ENCODE measurements at places on chromosomes 1 and 21. TPM values are rescaled to one million over a fixed set of nuclear protein-coding genes. Genes with fewer than 3 reads are reported as not detected.
A peak's percentile ranks its signal among the peaks of the same experiment; 100 is the strongest.

- DNase-seq: no peak
Observed at GRCh38 chr1:228013935-228014930, 7.4 kb downstream of the WNT3A start.

GRCh38 chr1:29648798-29649188, 412.5 kb downstream of the PTPRU start:
- no peak for DNase-seq

- DNase-seq: no peak
Observed at GRCh38 chr1:101756411-101756810, 240.3 kb downstream of the OLFM3 start.

DNA sequence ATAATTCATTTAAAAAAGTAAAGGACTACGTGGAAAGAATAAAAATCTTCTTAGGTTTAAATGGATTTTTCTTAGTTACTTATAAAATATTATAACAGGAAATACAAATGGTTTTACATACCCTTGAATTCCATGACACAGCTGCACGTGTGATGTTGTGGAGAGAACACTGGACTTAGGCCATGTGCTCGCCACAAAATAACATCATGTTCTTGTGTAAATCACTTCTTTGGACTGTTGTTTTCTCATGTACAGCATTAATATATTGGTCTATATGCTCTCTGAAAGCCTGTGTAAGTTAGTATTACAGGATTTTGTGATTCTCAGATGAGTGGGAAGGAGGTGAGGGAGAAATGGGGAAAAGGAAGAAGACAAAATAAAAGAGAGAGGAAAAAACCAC, 228.2 kb downstream of the DNM3 start:
- DNase-seq: no peak

DNA sequence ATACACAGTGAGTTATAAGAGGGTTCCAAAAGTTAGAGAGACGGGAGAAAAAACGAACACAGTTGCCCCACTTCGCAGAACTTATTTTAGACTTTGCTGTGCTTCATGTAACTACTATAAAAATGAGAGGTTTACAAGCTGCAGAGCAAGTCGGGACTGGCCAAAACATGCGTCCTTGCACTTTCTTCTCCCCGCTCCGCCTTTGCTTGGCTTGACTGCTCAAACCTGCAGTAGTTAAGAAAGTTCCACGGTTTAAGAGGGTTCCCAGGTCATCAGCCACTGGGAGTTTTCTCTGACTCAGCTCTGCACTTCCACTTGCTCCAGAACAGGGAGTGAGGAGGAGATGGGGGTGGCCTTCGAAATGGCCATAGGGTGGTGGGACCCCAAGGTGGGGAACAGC, 36.2 kb downstream of the CLIC6 start:
- DNase-seq: no peak

GRCh38 chr1:2563205-2563604, 7.0 kb downstream of the TNFRSF14 start:
- DNase-seq: no peak

DNA sequence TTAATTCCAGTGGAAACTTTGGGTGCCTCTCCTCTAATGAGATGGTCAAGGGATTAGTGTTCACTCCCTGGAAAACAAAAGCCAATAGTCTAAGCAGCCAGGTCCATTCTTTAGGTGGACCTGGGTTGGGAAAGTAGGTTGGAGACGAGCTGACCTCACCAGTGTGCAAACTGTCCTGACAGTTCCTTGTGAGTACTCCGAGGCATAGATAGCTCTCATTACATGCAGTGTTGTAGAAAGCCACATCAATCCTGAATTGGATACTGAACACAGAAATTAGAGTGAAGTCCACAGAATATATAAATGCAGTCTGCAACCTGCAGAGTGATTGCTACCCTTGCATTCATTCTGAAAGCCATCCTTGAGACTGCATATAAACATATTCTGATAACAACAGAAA, 675.1 kb upstream of the CXADR start:
- DNase-seq: no peak

- no peak for DNase-seq
Observed at GRCh38 chr1:45266151-45266801, 59.9 kb upstream of the ZSWIM5 start.

DNA sequence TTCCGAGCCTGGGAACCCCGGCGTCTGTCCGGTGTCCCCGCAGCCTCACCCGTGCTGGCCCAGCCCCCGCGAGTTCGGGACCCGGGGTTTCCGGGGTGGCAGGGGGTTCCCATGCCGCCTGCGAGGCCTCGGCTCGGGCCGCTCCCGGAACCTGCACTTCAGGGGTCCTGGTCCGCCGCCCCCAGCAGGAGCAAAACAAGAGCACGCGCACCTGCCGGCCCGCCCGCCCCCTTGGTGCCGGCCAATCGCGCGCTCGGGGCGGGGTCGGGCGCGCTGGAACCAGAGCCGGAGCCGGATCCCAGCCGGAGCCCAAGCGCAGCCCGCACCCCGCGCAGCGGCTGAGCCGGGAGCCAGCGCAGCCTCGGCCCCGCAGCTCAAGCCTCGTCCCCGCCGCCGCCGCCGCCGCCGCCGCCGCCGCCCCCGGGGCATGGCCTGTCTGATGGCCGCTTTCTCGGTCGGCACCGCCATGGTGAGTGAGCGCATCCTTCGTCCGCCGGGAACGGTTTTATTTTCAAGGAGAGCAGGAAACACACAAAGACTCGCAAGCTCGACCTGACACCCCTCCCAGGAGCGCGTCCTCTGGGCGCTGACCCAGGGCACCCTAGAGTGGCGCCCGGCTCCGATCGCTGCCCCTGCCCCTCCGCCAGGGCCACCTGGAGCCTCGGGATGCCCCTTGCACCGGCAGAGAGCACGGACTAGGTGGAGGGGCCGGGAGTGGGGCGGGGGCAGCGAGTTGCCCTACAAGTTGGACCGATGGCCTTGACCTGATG, at the start of gene ABCG1:
ABCG1 (plus strand) TSS at position 305 of the 770 bp plus-strand sequence; CDS start at position 428, 123 bp downstream.
- peak; percentile 29 for DNase-seq

- DNase-seq: peak; percentile 73
Observed at GRCh38 chr1:156705918-156706656, 704 bp upstream of the CRABP2 start.

DNA sequence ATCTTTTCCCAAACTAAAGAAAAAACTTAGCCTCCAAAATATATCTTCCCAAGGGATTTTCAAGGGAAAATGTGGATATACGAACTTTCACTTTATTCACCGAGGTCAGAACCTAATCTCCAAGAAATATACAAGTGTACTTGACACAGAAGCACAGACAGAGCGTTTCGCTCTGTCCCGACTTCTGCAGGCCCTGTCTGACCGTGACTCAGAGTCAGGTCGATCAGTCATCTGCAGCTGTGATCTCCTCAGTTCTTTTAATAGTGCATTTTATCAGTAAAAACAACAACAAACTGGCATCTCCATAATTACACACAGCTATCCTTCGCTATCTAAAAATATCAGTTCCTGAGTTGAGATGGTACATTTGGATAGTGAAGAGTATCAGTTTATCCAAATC, 226.6 kb downstream of the TM2D1 start:
- no peak for DNase-seq

DNA sequence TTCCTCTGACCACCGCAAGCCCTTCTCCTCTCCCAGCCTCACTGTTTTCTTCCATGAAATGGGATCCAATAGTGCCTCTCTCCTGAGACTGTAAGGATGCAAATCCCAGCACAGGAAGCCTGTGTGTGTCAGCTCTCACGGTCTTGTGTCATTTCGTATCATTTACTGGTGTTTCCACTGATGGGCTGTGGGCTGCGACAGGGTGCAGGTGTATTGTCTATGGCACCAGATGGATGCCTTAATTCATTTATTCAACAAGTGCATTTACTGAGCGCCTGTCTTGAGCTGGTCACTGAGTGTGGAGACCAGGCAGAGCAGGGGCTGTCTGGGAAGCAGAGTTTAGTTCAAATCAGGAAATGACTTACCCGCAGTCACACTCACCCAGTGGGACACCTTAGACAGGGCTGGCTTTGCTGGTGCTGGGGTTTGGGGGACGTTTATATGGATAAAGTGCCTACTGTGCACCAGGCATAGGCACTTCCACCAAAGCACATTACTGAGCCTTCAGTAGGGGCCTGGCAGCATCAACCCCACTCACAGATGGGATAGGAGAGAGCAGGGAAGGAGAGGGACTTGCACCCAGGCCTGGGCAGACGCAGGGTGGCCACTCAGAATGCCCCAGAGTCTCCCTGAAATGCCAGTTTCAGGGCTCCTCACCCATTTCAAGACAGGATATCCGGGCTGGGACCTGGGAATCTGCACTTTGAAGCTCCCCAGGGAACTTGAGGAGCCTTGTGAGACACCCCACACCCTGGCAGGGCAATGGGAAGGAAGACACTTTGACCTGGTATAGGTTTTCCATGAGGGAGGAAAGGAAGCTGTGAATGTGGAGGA, 398.9 kb downstream of the MATN1 start:
- DNase-seq: no peak

DNA sequence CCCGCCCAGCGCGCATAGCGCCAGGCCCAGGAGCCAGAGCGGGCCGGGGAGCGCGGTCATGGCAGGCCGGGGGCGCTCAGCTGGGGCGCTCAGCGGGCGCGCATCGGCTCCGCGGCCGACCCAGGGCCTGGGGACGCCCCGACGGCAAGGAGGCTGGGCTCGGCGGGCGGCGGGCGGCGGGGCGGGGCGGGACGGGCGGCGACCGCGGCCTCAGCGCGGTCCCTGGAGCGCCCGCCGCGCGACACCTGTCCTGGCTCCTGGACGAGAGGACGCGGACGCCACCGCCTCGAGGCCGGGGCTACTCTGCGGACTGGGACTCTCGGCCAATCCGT, 273 bp downstream of the BMP8B start:
- DNase-seq: no peak

- no peak for DNase-seq
Observed at GRCh38 chr21:26087223-26087918, 83.2 kb downstream of the APP start.

DNA sequence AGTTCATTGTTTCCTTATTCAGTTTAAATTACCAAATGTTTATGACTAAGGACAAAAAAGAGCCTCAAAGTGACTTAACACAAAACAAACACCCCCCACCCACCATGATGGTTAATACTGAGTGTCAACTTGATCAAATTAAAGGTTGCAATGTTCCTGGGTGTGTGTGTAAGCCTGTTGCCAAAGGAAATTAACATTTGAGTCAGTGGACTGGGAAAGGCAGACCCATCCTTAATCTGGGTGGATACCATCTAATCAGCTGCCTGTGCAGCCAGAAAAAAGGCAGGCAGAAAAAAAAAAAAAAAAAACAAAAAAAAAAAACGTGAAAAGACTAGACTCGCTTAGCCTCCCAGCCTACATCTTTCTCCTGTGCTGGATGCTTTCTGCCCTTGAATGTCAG, 543.4 kb downstream of the NEGR1 start:
- no peak for DNase-seq

DNA sequence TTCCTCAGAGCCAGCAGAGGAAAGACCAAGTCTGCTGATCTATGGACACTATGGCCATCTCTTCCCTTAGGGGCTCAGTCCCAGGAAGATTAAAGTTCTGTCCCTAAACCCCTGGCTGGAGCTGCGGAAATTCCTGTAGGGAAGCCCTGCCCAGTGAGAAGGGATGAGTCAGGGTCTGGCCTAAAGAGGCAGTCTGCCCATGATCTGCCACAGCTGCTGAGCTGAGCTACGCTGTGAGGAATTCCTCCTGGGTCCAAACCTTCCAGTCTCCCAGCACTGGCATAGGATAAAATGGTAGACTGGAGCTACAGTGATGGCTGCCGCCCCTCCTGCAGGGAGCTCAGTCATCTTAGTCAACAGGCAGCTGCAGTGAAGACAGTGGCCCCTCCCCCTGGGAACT, 213.7 kb downstream of the BRINP2 start:
- DNase-seq: no peak

GRCh38 chr21:45452696-45453307, 47.8 kb downstream of the COL18A1 start:
- no peak for DNase-seq

GRCh38 chr1:9249534-9250410, 15.2 kb downstream of the H6PD start:
- no peak for DNase-seq

GRCh38 chr1:240667351-240667750, 55.4 kb upstream of the GREM2 start:
- no peak for DNase-seq

GRCh38 chr1:116372191-116372590, 853 bp upstream of the ATP1A1 start:
- no peak for DNase-seq

- DNase-seq: no peak
Observed at GRCh38 chr1:145710291-145711027, 3.3 kb upstream of the PDZK1 start.

- no peak for DNase-seq
Observed at GRCh38 chr21:40671716-40672115, 175.2 kb downstream of the DSCAM start.

GRCh38 chr1:20588634-20589225, at the start of gene CDA:
CDA (plus strand) TSS chr1:20589097; CDS start chr1:20589130, 33 bp downstream.
- no peak for DNase-seq

DNA sequence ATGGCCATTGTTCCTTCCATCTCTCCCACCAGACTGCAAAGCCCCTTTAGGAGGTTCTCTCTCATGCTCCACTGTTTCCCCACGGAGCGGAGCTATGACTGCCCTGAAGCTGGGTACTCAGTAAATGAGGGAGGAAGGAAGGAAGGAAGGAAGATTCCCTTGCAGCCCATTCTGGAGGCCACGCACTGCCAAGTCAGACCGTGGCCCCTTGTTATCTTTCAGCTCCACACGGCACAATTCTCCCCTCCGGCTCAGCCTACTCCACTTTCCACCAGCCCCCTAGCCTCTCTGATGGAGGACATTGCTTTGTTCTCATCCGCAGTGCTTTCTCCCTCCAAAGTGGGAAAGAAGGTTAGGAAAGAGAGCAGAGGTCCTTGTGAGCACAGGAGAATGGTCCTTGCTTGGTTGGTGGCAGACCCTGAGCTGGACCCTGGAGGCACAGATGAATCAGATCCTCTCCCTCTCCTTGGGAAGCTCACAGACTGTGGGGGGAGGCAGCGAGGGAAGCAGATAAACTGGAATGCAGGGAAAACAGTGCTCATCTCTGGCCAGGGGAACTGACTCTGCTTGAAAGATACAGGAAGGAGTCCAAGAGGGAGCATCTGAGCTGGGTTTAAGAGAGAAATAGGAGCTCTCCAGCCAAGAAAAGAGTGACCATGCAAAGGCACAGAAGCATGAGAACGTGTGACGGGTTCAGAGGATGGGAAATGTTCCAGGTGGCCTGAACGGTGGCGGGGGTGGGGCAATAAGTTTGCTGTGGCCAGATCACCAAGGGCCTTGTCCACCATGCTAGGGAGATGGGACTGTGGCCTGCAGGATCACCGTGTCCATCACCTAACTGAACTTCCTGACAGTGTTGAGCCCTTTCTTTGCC, 52.6 kb downstream of the GLIS1 start:
- DNase-seq: no peak

Gene KCND3
- not detected for total RNA-seq

Gene TAS1R1
- total RNA-seq: not detected

Gene TRIM45
- total RNA-seq: 0.33 TPM

Gene C1orf74
- 1.6 TPM for total RNA-seq

Gene TMEM81
- total RNA-seq: 2.3 TPM

Gene KCNAB2
- 199 TPM for total RNA-seq

Gene PADI1
- total RNA-seq: not detected

Data from activated T-cell treated with anti-CD3 and anti-CD28 coated beads, Interleukin-2, amount 50 U/mL, for 4 hours (primary cell).